ENCODE measurements at places on chromosomes 6 and 20.

GRCh38 chr20:17228624-17229061, 1.8 kb downstream of the PCSK2 start:
- DNase-seq = no peak

DNA sequence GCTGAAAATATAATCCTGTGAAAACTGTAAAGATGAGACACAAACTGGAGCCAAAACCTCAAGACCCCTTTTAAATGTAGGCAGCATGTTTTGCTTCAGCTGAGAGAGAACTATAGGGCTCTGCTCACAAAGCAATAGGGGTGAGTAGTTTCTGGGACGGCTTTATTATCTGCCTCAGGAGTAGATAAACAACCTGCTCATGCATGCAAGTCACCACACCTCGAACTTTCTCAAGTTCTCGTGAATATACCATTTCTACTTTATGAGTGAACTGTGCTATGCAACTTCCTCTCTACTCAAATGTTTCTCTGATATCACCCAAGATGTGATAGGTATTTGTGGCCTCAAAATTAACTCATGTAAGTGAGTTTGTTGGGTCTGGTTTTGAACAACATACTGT, 7.5 kb upstream of the OOEP start:
- no peak for DNase-seq

DNA sequence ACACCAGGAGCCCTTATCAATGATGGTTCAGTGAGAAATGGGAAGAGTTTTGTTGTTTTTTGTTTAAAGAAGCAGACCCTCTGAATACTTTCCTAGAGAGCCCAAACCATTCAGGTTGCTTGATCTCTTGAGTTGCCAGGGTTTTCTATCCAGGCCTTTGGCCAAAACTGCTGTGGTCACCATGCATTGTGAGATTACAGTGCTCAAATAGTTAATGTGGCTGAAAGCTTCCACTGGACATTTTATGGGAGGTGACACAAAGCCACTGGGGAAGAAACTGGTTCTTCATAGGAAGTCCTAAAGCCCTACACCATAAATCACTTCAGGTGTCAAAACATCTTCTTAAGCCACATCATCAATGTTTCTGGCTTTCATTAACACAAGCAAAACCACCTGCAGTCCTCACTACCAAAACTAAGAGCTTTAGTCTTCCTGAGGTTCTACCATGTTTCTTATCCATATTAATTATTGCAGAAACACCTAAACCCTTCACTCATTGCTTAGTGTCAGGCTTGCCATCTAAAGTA, 101.6 kb downstream of the IBTK start:
- DNase-seq = no peak

GRCh38 chr20:24747881-24748595, 201.0 kb upstream of the CST7 start:
- no peak for DNase-seq

- no peak for DNase-seq
Observed at GRCh38 chr6:91447081-91447480, 860.2 kb upstream of the MAP3K7 start.

- DNase-seq = no peak
Observed at GRCh38 chr20:54407459-54407858, 67.9 kb upstream of the DOK5 start.

DNA sequence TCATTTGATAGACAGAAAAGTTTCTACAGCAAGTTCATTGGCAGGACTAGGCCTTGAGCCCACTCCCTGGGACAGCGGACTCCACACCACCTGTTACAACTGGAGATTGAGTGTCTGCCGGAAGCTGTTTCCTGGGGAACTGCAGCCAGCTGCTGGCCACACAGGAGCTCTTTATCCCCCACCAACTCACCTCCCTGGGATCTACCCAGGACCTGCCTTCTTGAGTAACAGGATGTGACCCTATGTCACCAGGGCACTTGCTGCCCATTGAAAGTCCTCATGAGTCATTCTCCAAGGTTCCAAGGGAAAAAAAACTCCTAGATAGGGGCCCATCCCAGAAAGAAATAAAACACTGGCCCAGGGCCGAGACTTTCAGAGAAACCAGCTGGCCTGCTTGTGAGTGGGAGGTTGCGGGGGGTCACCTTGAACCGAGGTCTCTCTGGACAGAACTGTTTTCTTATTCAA, 37.4 kb upstream of the SLC9A8 start:
- no peak for DNase-seq

DNA sequence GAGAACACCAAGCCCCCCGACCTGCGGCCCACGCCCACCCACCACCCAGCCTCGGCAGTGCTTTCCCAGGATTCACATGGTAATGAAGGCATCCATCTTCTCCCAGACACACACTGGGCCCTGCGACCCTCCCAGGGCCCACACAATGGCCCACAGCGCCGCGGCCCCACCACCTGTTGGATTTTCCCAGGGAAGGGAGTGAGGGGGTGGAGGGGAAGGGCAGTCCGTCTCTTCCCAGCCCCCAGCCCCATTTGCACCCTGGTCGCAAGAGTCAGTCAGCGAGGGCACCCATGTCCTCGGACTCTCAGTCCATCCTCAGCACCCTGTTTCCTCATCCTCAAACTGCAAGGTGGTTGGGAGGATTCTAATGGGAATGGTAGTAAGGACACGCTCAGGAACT, 23.7 kb upstream of the ID1 start:
- no peak for DNase-seq

DNA sequence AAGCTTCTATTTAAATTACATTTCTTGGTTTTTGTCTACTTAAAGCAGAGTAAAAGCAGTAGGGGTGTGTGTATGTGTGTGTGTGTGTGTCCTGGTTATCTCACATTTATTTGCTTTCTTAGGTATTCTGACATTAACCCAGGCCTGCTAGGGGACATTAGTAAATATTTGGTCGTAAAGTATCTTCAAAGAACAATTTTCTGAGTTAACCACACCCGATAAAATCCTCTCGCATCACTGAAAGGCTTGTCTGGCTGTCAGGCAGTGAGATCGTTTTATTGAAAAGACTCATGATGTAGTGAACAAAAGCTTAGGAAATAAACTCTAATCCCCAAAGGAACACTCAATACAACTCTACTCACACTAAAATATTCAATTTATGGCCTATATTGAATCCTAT, 77.9 kb downstream of the ZNF217 start:
- DNase-seq = no peak

- DNase-seq = no peak
Observed at GRCh38 chr6:33699739-33700138, 11.8 kb downstream of the UQCC2 start.

DNA sequence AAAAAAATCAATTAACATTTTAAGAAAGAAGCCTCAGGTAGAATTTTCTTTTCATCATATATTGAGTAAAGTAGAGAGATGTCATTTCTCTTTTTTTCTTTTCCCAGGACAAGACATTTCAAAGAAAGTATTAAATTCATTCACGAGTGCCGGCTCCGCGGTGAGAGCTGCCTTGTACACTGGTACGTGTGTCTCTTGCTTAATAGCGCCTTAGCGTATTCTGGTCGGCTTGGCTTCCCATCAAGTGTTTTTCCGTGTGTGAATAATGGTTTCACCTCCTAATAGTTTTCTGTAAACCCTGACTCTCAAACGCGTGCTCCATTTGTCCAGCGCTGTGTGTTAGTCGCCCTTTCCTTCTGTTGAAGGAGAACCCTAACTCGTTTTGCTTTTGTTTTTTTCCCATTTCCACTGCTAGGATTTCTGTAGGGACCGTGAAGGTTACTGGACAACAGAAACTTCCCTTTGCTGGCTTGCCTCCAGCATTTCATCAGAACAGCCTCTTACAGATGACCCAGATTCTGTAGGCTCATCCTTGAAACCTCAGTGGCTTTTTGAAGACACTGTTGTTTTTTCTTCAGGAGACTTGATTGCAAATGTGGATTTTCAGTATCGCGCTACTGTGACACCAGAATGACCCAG, 45.7 kb upstream of the IRF4 start:
- DNase-seq = no peak

DNA sequence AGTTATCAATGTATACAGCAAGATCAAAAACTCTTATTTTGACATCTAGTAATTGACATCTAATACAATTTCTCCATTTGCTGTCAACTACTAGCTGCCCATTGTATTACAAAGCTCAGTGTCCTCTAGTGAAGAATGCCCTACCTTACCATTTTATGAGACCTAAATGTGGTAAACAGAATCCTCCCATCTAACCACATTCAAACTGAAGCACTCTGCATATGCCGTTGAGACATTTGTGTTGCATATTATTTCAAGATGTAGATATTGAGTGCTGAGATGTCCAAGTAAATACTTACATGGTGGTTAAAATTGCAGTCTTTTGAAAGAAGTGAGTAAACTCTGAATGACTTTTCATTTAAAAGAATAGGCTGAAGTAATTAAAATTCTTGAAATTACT, 597 bp upstream of the GLYATL3 start:
- DNase-seq = no peak

- DNase-seq = no peak
Observed at GRCh38 chr20:39600156-39600555, 638.0 kb downstream of the DHX35 start.

DNA sequence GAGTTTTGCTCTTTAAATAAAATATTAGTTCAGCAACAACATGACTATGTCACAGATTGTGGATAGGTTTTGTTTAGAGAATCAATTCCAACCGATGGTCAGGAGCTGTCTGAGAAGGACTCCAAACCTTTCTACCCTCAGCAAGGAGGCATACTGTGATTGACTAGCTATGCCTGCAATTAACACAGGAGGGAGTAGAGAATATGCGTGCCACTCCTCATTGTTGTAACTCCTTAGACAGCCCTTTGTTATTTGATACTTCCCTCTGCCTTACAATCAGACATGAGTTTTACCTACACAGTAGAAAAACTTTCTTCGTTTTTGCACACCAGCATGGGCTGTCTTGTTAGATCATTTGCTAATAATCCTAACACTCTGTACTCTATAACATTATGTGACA, 796.5 kb downstream of the PRIM2 start:
- no peak for DNase-seq

DNA sequence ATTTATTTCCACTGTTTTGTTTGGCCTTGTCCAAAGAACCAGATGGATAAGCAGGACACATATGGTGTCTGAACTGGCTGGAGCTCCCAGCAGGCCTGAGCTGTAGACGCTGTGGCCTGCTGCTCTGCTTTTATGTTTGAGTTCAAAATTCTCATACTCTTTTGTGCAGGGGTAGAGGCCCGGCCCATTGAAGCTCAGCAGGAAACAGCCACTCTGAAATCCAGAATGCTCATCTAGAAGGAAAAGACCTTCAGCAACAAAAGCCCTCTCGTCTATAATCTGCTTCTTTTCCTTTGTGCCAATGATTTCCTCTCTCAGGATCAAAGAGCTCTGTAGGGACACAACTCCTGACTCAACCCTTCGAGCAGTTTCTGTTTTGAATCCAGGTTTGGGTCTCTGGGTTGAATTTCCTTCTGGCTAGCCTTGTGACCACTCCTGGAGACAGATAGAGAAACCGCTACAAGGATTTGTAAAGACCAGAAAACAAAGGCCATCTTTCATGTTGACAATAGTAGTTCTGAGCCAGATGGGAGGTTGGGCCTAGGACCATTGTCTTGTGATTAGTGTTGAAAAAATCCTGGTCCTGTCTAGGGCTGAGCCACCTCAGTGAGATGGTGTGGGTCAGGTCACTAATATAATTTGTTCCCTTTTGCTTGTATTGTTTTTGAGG, 446.7 kb downstream of the BCKDHB start:
- DNase-seq = no peak

GRCh38 chr20:59364611-59365010, 64.2 kb downstream of the EDN3 start:
- no peak for DNase-seq

Measured in stimulated activated CD4-positive, alpha-beta T cell treated with anti-CD3 and anti-CD28 coated beads, Interleukin-2, amount 100 ng/mL, for 48 hours (primary cell).